ENCODE measurements at places on chromosomes 5 and 9.

DNA sequence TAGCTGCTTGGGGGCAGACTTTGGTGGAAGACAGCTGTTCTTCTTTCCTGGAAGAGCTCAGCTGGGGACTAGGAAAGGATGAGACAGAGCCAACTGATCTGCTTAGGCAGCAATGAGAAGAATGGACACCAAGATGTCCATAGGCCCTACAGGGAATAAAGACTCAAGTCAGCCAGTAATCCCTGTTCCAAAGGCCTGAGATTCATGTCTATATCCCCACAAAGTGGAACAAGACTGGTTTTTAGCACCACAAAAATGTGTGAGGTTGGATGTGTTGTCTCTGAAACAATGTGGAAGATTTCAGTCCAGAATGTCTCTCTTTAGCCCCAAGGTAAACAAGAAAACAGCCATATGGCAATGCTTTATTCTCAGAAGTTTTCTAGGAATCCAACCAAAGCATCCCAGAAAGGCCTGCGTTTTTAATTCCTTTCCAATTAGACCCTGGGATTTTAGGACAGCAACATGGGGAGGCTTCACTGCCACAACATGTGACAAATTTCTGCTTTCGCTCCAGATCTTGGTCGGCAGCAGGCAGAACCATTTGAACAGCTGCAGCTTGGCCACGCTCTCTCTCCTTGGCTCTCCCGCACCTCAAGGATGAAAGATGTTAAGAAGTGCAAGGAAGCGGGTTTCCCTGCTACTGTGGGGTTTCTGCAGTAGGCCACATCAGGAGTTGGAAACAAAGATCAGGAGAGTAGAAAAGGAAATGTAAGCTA, 245.1 kb downstream of the FSTL4 start:
- no peak for DNase-seq

DNA sequence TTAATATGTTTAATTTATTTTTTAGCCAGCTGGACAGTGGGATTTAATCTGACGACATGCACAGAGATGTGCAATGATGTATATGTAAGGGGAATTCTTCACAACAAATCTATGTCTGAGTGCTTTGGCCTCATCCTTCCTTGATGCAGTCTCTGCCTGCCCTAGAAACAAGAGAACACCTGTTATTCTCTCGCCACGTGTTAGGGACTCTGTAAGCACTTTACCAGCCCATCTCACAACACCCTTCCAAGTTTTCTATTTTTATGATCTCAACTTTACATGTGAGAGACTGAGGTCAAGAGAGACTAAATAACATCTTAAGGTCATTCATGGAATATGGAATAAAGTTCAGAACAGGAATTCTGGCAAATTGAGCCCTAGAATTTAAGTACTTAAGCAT, 123.0 kb upstream of the GAS1 start:
- no peak for DNase-seq

GRCh38 chr5:29089591-29090130, 2051.3 kb upstream of the CDH9 start:
- DNase-seq: no peak

DNA sequence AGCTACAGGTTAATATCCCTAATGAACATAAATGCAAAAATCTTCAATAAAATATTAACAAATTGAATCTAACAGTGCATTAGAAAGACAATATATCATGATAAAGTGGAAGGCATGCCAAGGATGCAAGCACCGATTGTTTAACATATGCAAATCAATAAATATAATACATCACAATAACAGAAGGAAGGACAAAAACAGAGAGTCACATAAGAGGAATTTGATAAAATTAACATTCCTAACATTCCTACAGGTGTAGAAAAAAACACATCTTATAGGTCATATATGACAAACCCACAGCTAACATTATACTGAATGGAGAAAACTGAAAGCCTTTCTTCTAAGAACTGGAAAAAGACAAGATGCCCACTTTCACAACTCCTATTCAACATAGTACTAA, 297.0 kb downstream of the CDH18 start:
- no peak for DNase-seq

DNA sequence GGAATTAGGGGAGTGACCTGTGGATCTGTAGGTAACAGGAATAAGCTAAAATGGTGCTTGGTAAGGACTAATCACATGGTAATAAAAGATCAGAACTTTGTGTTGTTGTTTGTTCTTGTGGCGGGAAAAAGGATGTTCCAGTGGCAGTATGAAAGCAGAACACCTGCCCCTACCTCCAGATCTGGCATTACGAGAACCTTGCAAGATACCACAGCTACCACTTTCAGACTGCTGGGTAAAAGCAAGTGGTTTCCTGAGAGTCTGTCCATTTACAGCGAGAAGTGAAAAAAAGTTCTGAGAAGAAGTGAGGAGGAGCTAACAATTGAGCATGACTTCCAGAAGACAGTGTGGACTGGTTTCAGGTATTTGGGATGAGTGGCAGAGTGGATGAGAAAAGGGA, 252.5 kb downstream of the TLE4 start:
- DNase-seq: no peak

DNA sequence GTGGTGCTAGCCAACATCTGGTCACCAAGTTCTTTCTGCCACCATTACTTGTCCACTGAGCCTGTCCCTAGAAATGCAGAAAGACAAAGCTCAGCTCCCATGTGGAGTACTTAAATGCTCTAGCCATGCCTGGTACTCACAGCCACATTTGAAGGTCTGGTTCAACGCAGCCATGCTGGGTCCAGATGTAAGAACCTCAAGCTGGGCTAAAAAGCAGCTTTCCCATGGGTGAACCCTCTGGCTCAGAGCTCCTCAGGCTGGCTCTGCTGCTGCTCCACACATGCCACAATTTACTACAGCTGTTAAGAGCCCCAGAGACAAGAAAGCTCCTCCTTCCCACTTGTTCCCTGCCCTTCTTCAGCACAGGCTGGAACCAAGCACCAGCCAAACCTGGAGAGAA, 97.1 kb upstream of the LRRTM2 start:
- no peak for DNase-seq

DNA sequence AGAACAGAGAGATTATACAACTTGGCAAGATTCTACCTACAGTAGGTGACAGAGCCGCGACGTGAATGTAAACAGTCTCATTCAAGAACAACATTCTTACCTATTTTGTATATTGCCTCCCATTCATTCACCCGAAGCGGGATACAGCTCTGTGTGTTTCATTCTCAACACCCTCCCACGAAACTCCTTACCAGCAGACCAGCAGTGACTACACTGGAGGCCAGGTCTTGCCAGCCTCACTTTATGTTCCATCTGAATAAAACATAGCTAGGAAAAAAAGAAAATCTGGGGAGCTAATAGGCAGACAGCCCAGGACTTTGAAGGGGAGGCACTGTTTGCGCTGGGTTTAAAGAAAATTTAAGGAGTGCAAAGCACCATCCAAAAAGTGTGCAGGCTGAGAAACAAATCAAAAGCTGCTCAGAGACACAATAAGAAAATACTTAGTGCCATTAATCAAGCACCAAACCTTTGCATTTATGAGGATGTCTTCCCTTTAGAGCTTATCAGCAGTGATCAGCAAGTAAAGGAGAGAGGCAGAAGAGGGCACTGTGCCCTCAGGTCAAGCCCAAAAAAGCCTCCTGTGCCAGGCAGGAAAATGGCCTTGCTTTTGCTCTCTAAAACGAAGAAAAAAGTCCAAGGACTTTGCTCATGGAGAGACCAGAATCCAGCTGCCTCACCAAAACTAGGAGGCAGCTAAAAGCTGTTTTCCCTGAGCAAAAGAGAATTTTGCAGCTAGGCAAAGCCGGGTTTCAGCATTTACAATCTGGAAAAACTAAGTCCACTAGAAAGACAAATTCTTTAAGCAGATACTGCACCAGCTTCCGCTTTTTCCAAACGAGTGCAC, 295.1 kb downstream of the BNC2 start:
- no peak for DNase-seq

DNA sequence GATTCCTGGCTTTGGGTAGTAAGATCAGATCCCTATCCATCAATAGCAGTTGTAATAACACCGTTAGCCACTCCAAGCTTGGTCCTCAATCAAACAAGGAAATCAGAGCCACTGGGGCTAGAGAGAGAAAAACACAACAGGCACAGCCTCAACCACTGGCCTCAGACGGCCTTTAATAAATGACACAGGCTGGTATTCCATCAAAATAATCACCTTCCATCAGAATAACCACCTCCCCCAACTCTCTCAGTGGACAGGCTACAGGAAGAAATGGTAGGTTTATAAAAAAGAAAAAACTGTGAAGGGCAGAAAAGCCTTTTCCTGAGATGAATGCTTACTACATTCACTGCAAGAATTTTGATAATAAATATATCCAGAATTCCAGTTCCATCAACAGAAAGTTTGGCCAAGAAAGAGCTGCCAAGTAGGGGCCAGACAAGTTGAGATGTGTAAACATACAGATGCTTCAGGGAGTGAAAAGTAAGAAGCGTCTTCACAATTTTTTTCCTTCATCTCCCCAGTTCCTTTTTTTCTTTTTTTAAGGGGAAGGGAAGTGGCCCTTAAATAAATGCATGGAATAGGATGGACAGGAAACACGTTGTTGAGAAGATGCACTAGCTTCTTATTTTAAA, 5.5 kb downstream of the FOXD1 start:
- DNase-seq: no peak

GRCh38 chr5:90342576-90342975, 67.0 kb downstream of the CETN3 start:
- DNase-seq: no peak

DNA sequence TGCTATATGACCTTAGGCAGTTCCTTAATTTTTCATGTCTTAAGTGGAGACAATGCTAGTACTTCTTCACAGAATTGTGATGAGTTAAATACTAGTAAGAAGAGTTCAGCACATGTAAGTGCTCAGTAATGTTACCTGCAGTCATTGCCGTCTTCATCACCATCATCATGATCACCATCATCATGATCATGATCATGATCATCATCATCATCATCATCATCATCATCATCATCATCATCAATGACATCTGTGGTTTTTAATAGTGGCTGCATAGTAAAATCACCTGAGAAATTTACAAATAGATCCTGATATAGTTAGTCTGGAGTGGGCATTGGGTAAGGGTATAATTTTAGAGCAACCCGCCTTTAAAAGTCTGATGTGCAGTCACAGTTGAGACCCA, 14.7 kb upstream of the PALM2AKAP2 start:
- no peak for DNase-seq

- DNase-seq: no peak
These were observed 18.7 kb upstream of the ZNF608 start for GRCh38 chr5:124764992-124765611.

DNA sequence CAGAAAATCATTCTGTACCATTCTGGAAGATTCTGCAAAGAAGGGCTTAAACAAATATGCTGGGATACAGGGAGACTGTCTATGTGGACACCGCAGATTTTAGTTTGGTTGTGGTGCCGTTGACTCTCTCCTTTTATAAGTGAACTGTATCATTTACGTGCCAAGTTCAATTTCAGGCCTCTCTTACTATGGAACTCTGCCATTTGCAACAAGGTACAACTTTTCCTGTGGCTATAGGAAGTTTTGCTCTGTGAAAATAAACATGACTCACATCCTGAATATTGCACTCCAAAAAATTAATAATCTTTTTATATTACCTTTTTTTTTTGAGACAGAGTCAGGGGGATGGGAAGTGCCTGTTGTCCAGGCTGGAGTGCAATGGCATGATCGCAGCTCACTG, 29.7 kb upstream of the CSNK1G3 start:
- no peak for DNase-seq

GRCh38 chr5:32991421-32991815, 280.3 kb downstream of the NPR3 start:
- DNase-seq: no peak

DNA sequence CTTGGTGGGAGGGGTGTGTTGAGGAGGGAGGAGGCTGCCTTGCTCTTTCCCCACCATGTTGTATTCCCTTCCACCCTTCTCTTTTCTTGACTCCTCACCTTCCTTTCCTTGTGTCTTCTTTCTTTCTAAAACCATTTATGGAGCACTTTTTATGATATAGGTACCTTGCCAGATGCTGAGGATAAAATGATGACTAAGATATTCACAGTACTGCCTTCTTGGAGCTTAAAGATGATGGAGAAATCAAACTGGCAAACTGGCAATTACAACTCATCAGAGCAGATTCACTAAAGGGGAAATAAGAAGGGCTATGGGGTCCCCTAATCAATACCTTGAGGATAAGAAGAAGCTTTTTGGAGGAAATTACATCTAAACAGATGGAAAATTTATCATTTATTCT, 273.2 kb upstream of the MEF2C start:
- DNase-seq: no peak

- no peak for DNase-seq
These were observed 31.9 kb upstream of the FANCC start for GRCh38 chr9:95349091-95350038.

DNA sequence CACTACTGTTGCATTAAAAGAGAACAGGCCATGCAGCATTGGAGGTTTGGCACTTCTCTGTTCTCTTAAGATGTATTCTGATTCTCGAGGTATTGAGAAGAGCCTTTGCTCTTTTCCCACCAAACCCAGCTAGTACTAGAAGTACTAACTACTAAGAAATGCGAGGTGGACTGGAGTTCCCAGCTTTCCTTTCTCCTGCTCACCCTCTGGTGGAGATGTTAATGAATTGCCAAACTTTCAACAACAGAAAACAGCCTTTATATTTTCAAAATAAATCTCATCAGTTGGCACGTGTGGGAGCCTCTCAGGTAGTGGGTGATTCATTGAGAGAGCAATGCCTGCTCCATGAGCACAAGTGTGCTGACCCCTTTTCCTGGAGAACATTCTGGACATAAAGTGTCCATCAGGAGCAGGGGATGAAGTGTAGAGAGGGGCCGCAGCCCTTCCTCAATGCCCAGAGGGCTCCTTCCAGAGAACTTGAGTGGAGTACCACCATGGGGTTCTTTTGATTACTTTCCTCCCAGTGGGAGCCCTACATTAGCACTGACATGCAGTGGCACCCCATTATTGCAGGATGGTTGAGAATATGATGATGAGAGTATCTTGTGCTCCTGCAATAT, 45.7 kb downstream of the TMEM174 start:
- DNase-seq: no peak

- DNase-seq: no peak
These were observed 31.4 kb downstream of the KCTD16 start for GRCh38 chr5:144202072-144202471.

GRCh38 chr5:135833961-135834638, 363 bp upstream of the SLC25A48 start:
- DNase-seq: no peak

DNA sequence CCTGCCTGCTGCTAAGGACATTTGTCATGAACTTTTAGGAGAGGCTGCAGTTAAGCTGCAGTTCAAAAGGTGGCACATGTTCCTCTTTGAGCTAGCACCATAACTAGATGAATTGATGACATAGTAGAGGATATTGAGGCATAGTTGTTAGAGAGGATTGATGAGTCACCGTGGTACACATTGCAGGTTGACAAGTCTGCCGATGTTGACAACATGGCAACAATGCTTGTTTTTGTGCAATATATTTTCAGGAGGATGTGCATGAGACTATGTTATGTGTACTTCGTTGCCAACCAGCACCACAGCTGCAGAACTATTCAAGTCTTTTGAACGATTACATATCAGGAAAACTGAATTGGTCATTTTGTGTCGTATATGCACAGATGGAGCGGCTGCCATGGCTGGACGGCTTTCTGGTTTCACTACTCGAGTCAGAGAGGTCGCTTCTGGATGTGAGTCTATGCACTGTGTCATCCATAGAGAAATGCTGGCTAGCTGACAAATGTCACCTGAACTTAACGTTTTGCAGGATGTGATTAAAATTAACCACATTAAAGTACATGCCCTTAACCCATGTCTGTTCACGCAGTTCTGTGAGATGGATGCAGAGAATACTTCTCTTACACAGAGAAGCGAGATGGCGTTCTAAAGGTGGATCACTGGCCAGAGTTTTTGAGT, 24.2 kb downstream of the ANP32B start:
- no peak for DNase-seq

GRCh38 chr5:75611311-75612225, at the start of gene ANKDD1B:
Gene ANKDD1B (plus strand): TSS chr5:75611453. CDS start chr5:75611635, 182 bp downstream.
- DNase-seq: no peak

Data from NCI-H1105 (cell line).